ENCODE measurements at places on chromosomes 1 and 21.

- no peak overlapping the region for H3K4me3 ChIP-seq
- no peak overlapping the region for H3K27ac ChIP-seq
- no peaks in the 10 kb centered on the region for H3K27me3 ChIP-seq
- no peaks in the 10 kb centered on the region for H3K36me3 ChIP-seq
- H3K4me1 ChIP-seq: no peaks in the 10 kb centered on the region
Measured at GRCh38 chr1:197366996-197367395, 98.9 kb downstream of the CRB1 start.

- H3K4me1 ChIP-seq: peaks cover 6% of the 10 kb centered on the region
- no peak overlapping the region for H3K4me3 ChIP-seq
- no peaks in the 10 kb centered on the region for H3K36me3 ChIP-seq
- DNase-seq: no peak
- H3K27me3 ChIP-seq: no peaks in the 10 kb centered on the region
- no peak overlapping the region for H3K27ac ChIP-seq
Measured at GRCh38 chr1:205074513-205074912, 9.7 kb downstream of the TMEM81 start.

- H3K4me3 ChIP-seq: peak overlapping the region; percentile 33
- peaks cover 9% of the 10 kb centered on the region for H3K27me3 ChIP-seq
- peaks cover 41% of the 10 kb centered on the region for H3K36me3 ChIP-seq
- DNase-seq: peak; percentile 57
- peak overlapping the region; percentile 35 for H3K27ac ChIP-seq
- H3K4me1 ChIP-seq: no peaks in the 10 kb centered on the region
Measured at GRCh38 chr1:247448107-247448791, 9.7 kb downstream of the OR2B11 start.

GRCh38 chr1:81832573-81832972 lies 31.8 kb downstream of the ADGRL2 start:
- no peaks in the 10 kb centered on the region for H3K27me3 ChIP-seq
- H3K4me3 ChIP-seq: no peak overlapping the region
- H3K27ac ChIP-seq: no peak overlapping the region
- no peaks in the 10 kb centered on the region for H3K36me3 ChIP-seq
- no peak for DNase-seq
- H3K4me1 ChIP-seq: peaks cover 36% of the 10 kb centered on the region

GRCh38 chr1:181443231-181443853 lies 40.0 kb upstream of the CACNA1E start:
- H3K4me1 ChIP-seq: no peaks in the 10 kb centered on the region
- H3K27ac ChIP-seq: no peak overlapping the region
- no peaks in the 10 kb centered on the region for H3K36me3 ChIP-seq
- no peaks in the 10 kb centered on the region for H3K27me3 ChIP-seq

GRCh38 chr1:166136222-166136621 lies 30.6 kb downstream of the FAM78B start:
- no peaks in the 10 kb centered on the region for H3K36me3 ChIP-seq
- no peaks in the 10 kb centered on the region for H3K4me1 ChIP-seq
- DNase-seq: no peak
- H3K27me3 ChIP-seq: no peaks in the 10 kb centered on the region
- no peak overlapping the region for H3K4me3 ChIP-seq

GRCh38 chr21:45433301-45433700 lies 28.3 kb downstream of the COL18A1 start:
- H3K27me3 ChIP-seq: no peaks in the 10 kb centered on the region
- peaks cover 25% of the 10 kb centered on the region for H3K4me1 ChIP-seq
- H3K4me3 ChIP-seq: no peak overlapping the region
- no peaks in the 10 kb centered on the region for H3K36me3 ChIP-seq
- no peak for DNase-seq

DNA sequence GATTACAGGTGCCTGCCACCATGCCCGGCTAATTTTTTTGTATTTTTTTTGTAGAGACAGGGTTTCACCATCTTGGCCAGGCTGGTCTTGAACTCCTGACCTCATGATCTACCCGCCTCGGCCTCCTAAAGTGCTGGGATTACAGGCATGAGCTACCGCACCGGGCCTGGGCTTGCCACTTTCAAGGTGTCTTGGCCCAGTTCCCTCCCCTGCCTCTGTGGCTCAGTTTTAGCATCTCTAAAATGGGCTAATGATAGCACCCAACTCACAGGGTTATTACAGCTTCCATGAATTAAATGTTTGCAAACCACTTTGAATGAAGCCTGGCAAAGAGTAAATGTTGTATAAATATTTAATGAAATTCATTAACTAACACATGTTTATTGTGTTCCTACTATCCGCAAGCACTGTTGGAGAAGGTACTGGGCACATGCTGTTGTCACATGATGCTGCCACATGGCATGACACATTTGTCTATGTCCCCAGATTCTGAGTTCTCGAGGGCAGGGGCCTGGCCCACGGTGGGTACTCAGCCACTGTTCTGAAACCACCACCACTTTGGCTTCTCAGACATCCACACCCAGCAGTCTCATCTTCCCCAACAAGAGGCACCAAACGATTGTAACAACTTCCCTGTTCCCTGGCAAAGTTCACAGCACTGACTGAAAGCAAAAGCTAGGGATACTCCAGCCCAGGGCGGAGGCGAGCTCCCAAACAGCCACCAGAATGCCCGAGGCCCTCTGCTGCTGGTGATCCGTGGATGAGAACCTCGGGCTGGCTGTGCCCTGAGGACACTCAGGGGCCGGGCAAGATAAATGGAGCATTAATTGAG lies 9.7 kb downstream of the IFFO2 start:
- peaks cover 89% of the 10 kb centered on the region for H3K4me1 ChIP-seq
- no peak for DNase-seq
- no peak overlapping the region for H3K27ac ChIP-seq
- no peak overlapping the region for H3K4me3 ChIP-seq

DNA sequence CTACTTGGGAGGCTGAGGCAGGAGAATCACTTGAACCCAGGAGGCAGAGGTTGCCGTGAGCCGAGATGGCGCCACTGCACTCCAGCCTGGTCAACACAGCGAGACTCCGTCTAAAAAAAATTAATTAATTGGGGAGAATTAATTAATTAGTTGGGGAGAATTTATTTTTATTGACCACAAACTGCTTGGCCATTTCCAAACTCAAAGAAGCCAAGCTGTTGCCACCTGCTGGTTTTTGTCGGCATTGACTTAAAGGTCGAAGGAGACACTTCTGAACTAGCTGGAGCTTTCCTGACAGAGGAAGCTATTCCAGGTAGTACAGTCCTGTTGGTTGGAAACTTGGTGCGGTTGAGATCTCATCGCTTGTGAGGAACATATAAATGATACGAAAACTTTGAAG lies 13.1 kb downstream of the MAP1LC3C start:
- no peak overlapping the region for H3K4me3 ChIP-seq
- H3K27me3 ChIP-seq: no peaks in the 10 kb centered on the region
- DNase-seq: no peak
- no peaks in the 10 kb centered on the region for H3K36me3 ChIP-seq
- no peak overlapping the region for H3K27ac ChIP-seq

- H3K36me3 ChIP-seq: no peaks in the 10 kb centered on the region
- DNase-seq: no peak
- no peaks in the 10 kb centered on the region for H3K4me1 ChIP-seq
- no peak overlapping the region for H3K27ac ChIP-seq
- peaks cover 6% of the 10 kb centered on the region for H3K27me3 ChIP-seq
Measured at GRCh38 chr1:223684488-223684792, 18.9 kb upstream of the CAPN8 start.

- no peak overlapping the region for H3K4me3 ChIP-seq
- no peaks in the 10 kb centered on the region for H3K27me3 ChIP-seq
Measured at GRCh38 chr1:97170300-97170699, 448.7 kb downstream of the PTBP2 start.

GRCh38 chr1:61083013-61083806 lies 849 bp downstream of the NFIA start:
- H3K4me3 ChIP-seq: peak overlapping the region; percentile 84
- H3K36me3 ChIP-seq: peaks cover 3% of the 10 kb centered on the region
- no peaks in the 10 kb centered on the region for H3K27me3 ChIP-seq
- peaks cover 46% of the 10 kb centered on the region for H3K4me1 ChIP-seq

- H3K4me1 ChIP-seq: no peaks in the 10 kb centered on the region
- no peak overlapping the region for H3K27ac ChIP-seq
- DNase-seq: no peak
Measured at GRCh38 chr1:212536586-212536985, 72.0 kb upstream of the ATF3 start.

- H3K4me3 ChIP-seq: no peak overlapping the region
- no peaks in the 10 kb centered on the region for H3K4me1 ChIP-seq
- DNase-seq: no peak
- H3K27me3 ChIP-seq: no peaks in the 10 kb centered on the region
- H3K27ac ChIP-seq: no peak overlapping the region
Measured at GRCh38 chr1:97145321-97145956, 423.9 kb downstream of the PTBP2 start.

- DNase-seq: peak; percentile 90
- peaks cover 17% of the 10 kb centered on the region for H3K36me3 ChIP-seq
- peak within 1 kb of the TSS; percentile 59 for H3K4me3 ChIP-seq
Measured at GRCh38 chr1:16017461-16018303, at the start of gene HSPB7. Gene HSPB7 (minus strand): TSS chr1:16018043. CDS start chr1:16017963, 80 bp downstream.

GRCh38 chr1:172241540-172241939 lies 178.9 kb upstream of the C1orf105 start:
- no peak for DNase-seq
- no peaks in the 10 kb centered on the region for H3K36me3 ChIP-seq
- no peak overlapping the region for H3K4me3 ChIP-seq
- H3K4me1 ChIP-seq: no peaks in the 10 kb centered on the region
- H3K27me3 ChIP-seq: no peaks in the 10 kb centered on the region

- H3K4me3 ChIP-seq: no peak overlapping the region
- H3K27ac ChIP-seq: peak overlapping the region; percentile 63
- no peaks in the 10 kb centered on the region for H3K36me3 ChIP-seq
- no peak for DNase-seq
Measured at GRCh38 chr1:116503546-116504307, 67.1 kb downstream of the CD58 start.

DNA sequence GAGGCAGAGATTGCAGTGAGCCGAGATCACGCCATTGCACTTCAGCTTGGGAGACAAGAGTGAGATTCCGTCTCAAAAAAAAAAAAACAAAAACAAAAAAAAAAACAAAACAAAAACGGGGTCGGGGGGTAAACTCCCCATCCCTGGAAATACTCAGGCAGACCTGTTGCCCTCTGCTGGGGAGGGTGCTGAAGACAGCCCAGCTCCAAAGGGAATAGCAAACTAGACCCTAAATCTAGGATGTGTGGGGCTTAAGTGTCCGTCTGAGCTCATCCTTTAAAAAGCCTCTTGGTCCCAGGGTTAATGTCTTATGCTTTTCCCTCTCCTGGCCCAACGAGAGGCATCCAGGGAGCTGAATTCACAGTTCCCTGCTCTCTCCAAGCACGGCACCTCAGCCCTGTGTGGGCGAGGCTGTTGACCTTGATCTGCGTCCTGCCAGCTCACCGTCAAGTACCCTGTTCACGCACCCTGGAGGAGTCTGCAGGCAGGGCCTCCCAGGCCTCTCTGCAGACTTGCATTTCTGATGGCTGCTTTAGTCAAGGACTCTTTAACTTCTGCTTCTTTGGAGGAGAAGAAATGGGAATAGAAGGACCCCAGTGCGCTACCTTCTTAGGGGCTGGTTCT lies 22.3 kb downstream of the KCND3 start:
- no peak for DNase-seq
- H3K27me3 ChIP-seq: no peaks in the 10 kb centered on the region
- no peak overlapping the region for H3K4me3 ChIP-seq
- H3K4me1 ChIP-seq: peaks cover 11% of the 10 kb centered on the region
- H3K27ac ChIP-seq: no peak overlapping the region
- H3K36me3 ChIP-seq: no peaks in the 10 kb centered on the region

- peaks cover 90% of the 10 kb centered on the region for H3K4me1 ChIP-seq
- H3K27ac ChIP-seq: peak overlapping the region; percentile 67
- no peaks in the 10 kb centered on the region for H3K27me3 ChIP-seq
- DNase-seq: peak; percentile 63
Measured at GRCh38 chr1:9890224-9890731, 19.8 kb downstream of the CTNNBIP1 start.

DNA sequence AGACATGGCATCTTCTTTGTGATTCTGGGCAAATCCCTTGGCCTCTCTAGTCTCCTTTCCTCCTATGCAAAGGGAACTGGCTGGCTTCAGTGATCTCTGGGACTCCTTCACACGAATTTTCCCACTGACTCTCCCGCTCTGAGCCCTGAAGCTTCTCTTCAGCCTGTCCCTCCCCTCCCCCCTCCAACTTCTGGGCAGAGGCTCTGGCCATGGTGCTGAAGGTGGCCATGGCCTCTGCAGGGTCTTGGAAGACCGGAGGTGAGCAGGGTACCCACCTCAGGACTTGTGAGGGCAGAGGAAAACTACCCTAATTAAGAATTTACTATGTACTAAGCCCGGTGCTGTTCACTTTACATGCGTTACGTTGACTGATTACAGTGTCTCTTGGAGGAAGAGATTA lies 29.4 kb upstream of the POU3F1 start:
- no peaks in the 10 kb centered on the region for H3K4me1 ChIP-seq
- H3K27ac ChIP-seq: no peak overlapping the region
- H3K36me3 ChIP-seq: no peaks in the 10 kb centered on the region
- peaks cover 32% of the 10 kb centered on the region for H3K27me3 ChIP-seq

DNA sequence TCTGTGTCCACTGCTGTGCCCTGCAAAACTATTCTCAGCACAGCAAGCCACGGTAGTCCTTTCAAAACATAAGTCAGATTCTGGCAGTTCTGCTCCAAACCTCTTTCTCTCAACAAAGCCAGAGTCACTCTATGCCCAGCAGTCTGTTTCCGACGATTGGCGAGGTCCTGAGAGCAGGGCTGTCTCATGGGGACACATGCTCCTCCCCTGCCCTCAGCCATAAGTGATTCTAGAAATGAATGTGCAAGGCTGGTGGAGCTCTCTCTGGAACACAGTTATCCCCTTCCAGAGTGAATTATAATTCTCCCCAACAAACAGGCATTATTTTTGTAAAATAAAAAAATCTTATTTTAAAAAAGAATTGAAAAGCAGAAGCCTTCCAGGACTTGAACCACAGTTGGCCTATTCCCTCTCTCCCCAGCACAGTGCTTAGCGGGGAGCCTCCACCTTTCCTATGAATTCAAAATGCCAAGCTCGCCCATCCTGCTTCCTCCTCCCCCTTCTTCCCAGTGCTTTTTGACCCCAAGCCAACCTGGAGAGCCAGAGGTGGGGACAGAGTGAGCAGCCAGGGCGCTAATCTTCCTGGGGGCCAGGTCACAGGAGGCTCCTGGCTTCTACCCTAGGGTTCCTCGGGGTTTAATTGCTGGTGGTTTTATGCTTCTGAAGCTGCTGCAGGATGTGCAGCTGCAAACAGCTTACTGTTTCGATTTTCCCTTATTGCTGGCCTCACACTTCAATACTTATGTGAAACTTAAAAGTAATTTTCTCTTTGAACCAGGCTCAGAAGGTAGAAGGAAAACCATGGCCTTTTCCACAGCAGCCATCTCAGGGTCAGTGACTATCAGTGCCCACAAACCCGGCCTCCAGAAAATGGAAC lies 41.1 kb downstream of the KCNJ6 start:
- no peak overlapping the region for H3K4me3 ChIP-seq
- no peaks in the 10 kb centered on the region for H3K4me1 ChIP-seq
- H3K27ac ChIP-seq: no peak overlapping the region
- no peak for DNase-seq
